ENCODE measurements at places on chromosomes 2 and 18. TPM values are rescaled to one million over a fixed set of nuclear protein-coding genes. Genes with fewer than 3 reads are reported as not detected.

GRCh38 chr2:127355407-127356008 is 32.3 kb downstream of the MAP3K2 start:
- peaks cover 6% of the 10 kb centered on the region for H3K4me1 ChIP-seq
- H3K27me3 ChIP-seq = no peaks in the 10 kb centered on the region
- DNase-seq = peak; percentile 40
- peaks cover 13% of the 10 kb centered on the region for H3K36me3 ChIP-seq

- H3K36me3 ChIP-seq = peaks cover 11% of the 10 kb centered on the region
- DNase-seq = peak; percentile 47
- H3K27me3 ChIP-seq = no peaks in the 10 kb centered on the region
- no peak overlapping the region for H3K4me3 ChIP-seq
Measured at GRCh38 chr2:45585267-45585861, 25.7 kb downstream of the SRBD1 start.

The SLC16A14 gene
- total RNA-seq = 0.63 TPM

GRCh38 chr2:97928591-97928990 is 67.2 kb downstream of the TMEM131 start:
- H3K4me3 ChIP-seq = no peak overlapping the region
- no peaks in the 10 kb centered on the region for H3K27me3 ChIP-seq

DNA sequence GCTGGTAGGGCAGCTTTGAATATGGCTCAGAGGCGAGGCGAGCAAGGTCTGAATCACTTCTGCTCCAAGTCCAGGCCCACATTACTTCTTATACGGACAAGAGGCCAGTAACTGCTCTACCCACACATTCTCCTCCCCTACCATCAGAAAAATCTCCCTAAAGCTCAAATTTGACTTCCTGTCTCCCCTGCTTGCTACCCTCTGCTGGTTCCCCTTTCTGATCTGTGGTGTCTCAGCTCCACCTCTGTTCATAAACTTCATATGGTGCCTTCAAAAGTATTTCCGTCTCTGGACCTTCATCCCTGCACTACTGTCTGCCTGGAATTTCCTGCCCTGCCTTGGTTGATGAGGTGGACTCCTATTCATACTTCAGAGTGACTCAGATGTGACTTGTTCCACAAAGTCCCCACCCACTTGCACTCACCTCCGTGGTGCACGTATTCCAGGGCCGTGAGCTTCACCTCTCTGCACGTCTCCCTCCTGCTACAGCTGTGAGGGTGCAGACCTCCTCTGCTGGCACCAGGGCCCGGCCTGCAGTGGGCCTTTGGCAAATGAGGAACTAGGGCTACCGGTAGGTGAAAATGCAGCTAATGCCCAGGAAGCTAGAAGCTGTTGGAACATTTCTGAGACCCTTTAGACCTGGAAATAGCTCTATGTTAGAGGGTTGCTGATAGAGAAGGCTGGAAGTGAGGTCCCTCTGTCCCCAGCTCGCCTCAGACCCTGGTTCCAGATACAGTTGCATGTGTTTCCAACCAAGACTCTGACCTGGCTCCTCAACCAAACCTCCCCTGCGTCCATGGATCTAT is 24.6 kb upstream of the KCMF1 start:
- H3K27me3 ChIP-seq = no peaks in the 10 kb centered on the region
- peaks cover 48% of the 10 kb centered on the region for H3K4me1 ChIP-seq
- H3K27ac ChIP-seq = peak overlapping the region; percentile 89
- H3K4me3 ChIP-seq = peak overlapping the region; percentile 47
- H3K36me3 ChIP-seq = peaks cover 31% of the 10 kb centered on the region
- DNase-seq = peak; percentile 77

DNA sequence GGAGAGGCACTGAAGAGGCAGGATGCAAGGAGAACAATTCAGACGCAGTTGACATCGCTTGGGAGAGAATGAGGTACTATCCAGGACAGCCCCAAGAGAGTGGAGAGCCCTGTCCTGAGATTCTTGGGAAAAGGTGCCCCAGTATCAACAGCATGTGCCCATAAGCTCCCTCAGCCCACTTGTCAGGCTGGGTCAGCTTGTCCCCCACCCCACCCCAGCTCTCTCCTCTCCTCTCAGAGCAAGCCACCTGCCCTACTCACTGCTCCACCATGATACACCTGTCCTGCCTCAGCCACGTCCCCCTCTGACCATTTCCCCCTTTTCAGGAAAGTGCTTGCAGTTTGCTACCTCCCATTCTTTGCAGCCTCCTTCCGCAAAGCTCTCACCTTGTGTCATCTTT is 111.8 kb downstream of the XRCC5 start:
- H3K36me3 ChIP-seq = peaks cover 38% of the 10 kb centered on the region
- H3K4me1 ChIP-seq = peaks cover 66% of the 10 kb centered on the region
- no peaks in the 10 kb centered on the region for H3K27me3 ChIP-seq
- peak overlapping the region; percentile 19 for H3K27ac ChIP-seq

DNA sequence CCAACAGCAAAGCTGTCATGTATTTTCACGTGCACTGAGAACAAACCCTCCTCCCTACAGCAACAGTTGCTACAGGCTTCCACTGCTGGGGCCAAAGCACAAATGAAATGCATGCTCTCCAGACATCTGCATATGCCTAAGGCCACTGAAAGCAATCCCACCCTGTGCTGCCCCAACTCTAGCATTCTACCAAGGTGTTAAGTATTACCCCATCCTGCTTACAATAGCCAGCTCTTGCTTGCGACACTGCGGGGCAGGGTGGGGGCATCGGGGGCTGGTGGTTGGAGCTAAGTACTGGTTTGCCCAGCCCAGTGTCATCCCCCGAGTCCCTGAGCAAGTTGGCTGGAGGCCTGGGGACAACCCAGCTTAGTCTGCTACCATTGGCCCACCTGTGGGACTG is 742.5 kb downstream of the TDRD15 start:
- no peak overlapping the region for H3K4me3 ChIP-seq
- H3K36me3 ChIP-seq = no peaks in the 10 kb centered on the region
- no peak for DNase-seq

DNA sequence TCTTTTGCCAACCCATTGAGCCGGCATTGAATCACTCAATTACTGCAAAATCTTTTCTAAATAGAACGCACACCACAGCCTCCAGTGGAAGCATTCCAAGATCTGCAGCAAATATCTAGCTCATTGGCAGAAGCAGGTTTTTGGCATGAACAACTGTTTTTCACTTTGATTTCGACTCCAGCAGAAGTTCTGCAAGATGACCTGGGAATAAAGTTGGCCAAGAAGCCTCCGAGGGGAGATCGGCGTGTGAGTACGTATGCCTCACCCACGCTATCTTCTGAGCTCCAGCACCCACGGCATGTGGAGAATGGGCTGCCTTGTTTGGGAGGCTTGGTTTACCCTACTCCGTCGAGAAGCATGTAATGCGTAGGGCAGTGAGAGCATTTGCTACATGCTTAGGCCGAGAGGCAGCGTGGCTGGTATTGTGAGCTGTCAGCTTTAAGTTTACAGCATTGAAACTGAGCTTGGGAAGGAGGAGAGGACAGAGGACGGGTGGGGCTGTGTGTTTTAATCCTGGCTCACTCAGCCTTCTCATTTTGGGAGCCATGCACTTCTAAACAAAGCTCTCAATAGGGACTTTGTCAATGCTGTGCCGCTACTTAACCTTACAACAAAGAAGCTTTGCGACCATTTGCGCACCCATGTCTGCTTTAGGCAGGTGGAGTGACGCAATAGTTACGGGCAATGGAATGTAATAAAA is 10.5 kb downstream of the PCARE start:
- no peaks in the 10 kb centered on the region for H3K4me1 ChIP-seq
- no peak overlapping the region for H3K27ac ChIP-seq
- DNase-seq = no peak
- no peaks in the 10 kb centered on the region for H3K27me3 ChIP-seq
- H3K4me3 ChIP-seq = no peak overlapping the region

DNA sequence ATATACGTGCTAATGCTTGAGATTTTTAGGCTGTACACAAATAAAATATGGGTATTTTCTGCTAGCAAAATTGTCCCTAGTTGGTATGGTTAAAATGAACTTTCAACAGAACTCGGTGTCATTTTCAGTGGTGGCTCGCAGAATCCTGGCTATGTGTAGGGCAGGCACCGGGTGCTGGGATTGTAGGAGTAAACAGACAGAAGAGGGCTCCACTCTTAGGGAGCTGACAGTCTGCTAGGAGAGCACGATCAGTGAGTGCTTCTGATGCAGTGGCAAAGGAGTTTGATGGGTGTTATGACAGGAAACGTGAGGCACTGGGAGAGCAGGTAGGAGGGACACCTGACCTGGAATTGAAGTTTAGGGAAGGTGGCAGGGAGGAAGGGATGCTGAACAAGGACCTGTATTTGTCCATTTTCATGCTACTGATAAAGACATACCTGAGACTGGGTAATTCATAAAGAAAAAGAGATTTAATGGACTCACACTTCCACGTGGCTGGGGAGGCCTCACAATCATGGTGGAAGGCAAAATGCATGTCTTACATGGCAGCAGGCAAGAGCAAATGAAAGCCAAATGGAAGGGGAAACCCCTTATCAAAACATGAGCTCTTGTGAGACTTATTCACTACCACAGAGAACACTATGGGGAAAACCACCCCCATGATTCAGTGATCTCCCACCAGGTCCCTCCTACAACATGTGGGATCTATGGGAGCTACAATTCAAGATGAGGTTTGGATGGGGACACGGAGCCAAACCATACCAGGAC is 105.4 kb upstream of the LCLAT1 start:
- H3K4me1 ChIP-seq = peaks cover 25% of the 10 kb centered on the region
- peaks cover 9% of the 10 kb centered on the region for H3K36me3 ChIP-seq
- no peak overlapping the region for H3K4me3 ChIP-seq
- no peak overlapping the region for H3K27ac ChIP-seq
- no peak for DNase-seq

The CARF gene
- total RNA-seq = 8.5 TPM

GRCh38 chr2:12151716-12152115 is 405.3 kb downstream of the LPIN1 start:
- H3K27ac ChIP-seq = no peak overlapping the region
- no peaks in the 10 kb centered on the region for H3K4me1 ChIP-seq
- DNase-seq = no peak

DNA sequence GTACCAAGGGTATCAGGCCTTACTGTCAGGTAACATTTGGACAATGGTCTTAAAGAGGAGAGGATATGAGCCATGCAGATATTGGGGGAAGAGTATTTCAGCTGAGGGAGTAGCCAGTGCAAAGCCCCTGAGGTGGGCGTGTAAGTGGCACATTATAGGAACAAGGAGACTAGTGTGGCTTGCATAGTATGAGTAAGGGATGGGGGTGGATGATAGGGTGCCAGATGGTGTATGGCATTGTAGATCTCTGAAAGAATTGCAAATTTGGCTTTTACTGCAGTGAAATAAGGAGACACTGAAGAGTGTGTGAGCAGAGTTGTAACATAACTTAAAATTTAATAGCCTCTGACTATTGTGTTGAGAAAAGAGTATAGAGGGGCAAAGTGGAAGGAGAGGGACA is 244.0 kb downstream of the PDE11A start:
- H3K4me3 ChIP-seq = no peak overlapping the region
- no peaks in the 10 kb centered on the region for H3K36me3 ChIP-seq

DNA sequence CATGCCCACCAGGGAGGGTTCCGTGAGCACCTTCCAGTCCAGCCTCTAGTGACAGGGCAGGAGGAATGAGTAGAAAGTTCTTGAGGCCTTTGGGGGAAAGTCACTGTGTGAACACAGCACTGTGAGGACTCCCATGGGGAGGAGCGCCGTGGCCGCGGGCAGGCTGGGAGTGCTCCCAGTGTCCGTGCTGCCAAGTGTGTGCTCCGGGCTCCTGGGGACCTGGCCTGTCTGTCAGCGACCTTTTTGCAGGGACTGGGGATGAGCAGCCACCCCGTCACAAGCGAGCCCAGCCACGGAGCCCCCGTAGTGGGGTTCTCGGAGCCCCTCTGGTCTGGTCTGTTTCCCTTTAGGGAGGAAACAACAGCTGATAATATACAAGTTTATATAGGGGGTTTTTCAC is 36.8 kb downstream of the PDIA6 start:
- no peaks in the 10 kb centered on the region for H3K27me3 ChIP-seq
- H3K36me3 ChIP-seq = peaks cover 9% of the 10 kb centered on the region
- DNase-seq = no peak
- no peaks in the 10 kb centered on the region for H3K4me1 ChIP-seq
- H3K4me3 ChIP-seq = no peak overlapping the region

- no peak overlapping the region for H3K27ac ChIP-seq
- H3K36me3 ChIP-seq = no peaks in the 10 kb centered on the region
- H3K4me1 ChIP-seq = no peaks in the 10 kb centered on the region
Measured at GRCh38 chr2:187612857-187613256, 58.6 kb upstream of the TFPI start.

DNA sequence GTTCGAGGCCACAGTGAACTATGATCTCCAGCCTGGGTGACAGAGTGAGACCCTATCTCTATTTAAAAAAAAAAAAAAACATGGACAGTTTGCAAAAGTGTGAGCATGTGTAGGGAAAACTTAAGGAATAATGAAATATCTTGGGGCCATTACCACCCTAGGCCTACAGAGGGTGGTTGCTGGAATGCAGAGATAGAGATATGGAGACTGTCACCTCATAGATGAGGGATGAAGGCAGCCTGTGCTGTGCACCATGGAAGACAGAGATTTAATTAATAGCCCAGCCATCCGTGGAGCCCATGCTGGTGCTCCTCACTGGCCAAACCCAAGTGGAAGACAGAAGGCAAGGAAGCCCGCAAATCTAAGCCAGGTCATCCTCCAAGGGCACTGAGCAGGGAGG is 16.6 kb upstream of the CEP68 start:
- H3K4me1 ChIP-seq = peaks cover 16% of the 10 kb centered on the region
- no peaks in the 10 kb centered on the region for H3K27me3 ChIP-seq
- no peak overlapping the region for H3K4me3 ChIP-seq

- H3K4me1 ChIP-seq = no peaks in the 10 kb centered on the region
- H3K27me3 ChIP-seq = no peaks in the 10 kb centered on the region
- H3K27ac ChIP-seq = no peak overlapping the region
- no peaks in the 10 kb centered on the region for H3K36me3 ChIP-seq
Measured at GRCh38 chr2:76667821-76668271, 854.3 kb downstream of the LRRTM4 start.

The RTP5 gene
- not detected for total RNA-seq

The FIGN gene
- not detected for total RNA-seq

The PJVK gene
- 0.99 TPM for total RNA-seq

The MYO3B gene
- 0.05 TPM for total RNA-seq

GRCh38 chr18:24220318-24220688 is 81.4 kb downstream of the CABYR start:
- no peak overlapping the region for H3K4me3 ChIP-seq
- no peak overlapping the region for H3K27ac ChIP-seq
- peaks cover 8% of the 10 kb centered on the region for H3K27me3 ChIP-seq
- DNase-seq = no peak
- H3K4me1 ChIP-seq = no peaks in the 10 kb centered on the region

DNA sequence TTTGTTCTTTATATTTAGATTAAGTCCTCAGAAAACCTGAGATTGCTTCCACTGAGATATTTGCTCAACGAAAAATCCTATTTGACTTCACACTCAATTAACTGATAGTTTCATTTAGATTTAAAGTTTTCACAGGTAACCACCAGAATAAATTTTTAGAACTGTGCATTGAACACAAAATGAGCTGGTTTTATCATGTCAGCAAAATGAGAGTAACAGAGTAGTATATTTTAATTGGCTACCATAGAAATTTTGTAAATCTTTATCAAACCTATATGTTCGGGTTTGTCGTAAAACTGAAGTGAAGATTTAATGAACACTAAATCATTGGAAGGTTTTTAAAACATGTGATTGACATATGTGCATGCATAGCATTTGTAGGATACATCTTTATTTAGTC is 32.7 kb upstream of the MFF start:
- no peak overlapping the region for H3K27ac ChIP-seq
- H3K36me3 ChIP-seq = no peaks in the 10 kb centered on the region
- peaks cover 2% of the 10 kb centered on the region for H3K27me3 ChIP-seq
- no peak for DNase-seq
- peaks cover 13% of the 10 kb centered on the region for H3K4me1 ChIP-seq
- no peak overlapping the region for H3K4me3 ChIP-seq
